HT1080 (cell line): ENCODE measurements at places on chromosomes 6 and 20. TPM values are rescaled to one million over a fixed set of nuclear protein-coding genes. Genes with fewer than 3 reads are reported as not detected.
A peak's percentile ranks its signal among the peaks of the same experiment; 100 is the strongest.

GRCh38 chr6:170375661-170376060 lies 69.1 kb downstream of the FAM120B start:
- no peak for DNase-seq

DNA sequence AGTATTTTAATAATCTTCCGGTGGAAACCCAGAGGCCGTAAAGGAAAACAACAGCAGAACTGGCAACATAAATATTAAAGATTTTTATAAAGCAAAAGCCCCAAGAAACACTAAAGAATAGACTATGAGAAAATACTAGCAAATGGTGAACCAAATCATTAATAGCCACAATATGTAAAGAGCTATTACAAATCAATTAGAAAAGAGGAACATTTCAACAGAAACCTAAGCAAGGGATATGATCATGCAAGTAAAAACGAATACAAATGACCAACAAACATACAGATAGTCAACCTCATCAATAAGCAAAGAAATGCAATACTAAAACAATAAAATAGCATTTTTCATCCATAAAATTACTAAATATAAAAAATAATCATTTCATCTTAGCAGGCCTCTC lies 3.6 kb downstream of the FBXL4 start:
- DNase-seq, result no peak

DNA sequence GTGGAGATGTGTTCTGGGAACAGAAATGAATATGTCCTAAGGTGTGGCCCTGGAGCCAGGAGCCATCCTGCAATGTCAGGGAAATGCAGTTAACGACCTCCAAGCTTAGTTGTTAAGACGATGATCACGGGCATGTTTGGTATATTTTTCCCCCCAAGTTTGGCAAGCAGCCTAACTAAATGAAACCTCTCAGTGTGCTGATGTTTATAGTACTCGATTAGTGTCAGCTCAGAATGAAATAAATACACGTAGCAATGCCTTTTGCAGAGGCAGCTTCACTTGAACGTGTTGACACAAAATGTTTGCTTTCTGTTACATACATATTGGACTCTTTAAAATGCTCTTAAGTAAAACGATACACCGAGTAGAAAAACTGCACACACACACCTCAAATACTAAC lies 76.2 kb upstream of the OLIG3 start:
- no peak for DNase-seq

DNA sequence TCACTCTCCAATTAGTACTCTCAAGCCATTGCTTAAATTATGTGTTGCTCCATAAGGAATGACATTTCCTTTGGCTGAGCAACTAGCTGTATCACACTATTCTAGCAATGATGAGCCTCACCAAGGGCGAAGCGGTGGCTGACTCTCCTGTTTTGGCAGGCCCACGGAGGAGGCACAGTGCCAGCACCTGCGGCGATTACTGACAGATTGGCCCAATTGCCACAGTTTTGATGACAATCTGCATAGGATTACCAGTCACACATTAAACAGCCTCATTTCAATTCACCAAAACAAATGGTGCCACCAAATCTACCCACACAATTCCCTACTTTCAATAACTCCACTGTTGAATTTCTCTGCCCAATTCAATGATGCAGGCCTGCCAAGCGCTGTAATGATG lies 286.9 kb downstream of the PTPRK start:
- no peak for DNase-seq

DNA sequence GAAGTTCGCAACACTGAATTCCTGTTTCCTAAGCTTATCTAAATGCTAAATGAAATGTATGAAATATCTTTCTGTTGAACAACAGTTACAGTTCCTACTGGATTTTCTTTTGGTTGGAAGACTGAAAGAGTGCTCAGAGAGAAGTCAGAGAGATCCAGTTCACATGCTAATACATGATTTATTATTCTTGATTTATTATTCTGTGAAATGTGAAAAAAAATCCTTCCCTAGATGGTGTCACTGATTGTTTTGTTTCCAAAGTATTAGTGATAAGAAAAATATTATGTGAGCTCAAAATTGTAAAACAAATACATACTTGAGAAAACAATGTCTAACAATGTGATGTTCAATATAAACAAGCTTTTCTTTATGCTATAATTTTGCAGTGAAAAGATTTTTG lies 42.1 kb downstream of the ADGRG6 start:
- DNase-seq, result no peak

GRCh38 chr6:57432157-57432556 lies 114.7 kb downstream of the PRIM2 start:
- no peak for DNase-seq

DNA sequence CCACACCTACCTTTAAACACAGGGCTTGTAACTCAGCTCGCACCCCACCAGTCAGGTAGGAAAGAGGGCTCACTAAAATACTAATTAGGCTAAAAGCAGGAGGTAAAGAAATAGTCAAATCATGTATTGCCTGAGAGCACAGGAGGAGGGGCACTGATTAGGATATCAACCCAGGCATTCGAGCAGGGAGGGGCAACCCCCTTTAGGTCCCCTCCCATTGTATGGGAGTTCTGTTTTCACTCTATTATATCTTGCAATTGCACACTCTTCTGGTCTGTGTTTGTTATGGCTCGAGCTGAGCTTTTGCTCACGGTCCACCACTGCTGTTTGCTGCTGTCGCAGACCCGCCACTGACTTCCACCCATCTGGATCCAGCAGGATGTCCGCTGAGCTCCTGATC lies 657.2 kb downstream of the PRIM2 start:
- DNase-seq, result no peak

DNA sequence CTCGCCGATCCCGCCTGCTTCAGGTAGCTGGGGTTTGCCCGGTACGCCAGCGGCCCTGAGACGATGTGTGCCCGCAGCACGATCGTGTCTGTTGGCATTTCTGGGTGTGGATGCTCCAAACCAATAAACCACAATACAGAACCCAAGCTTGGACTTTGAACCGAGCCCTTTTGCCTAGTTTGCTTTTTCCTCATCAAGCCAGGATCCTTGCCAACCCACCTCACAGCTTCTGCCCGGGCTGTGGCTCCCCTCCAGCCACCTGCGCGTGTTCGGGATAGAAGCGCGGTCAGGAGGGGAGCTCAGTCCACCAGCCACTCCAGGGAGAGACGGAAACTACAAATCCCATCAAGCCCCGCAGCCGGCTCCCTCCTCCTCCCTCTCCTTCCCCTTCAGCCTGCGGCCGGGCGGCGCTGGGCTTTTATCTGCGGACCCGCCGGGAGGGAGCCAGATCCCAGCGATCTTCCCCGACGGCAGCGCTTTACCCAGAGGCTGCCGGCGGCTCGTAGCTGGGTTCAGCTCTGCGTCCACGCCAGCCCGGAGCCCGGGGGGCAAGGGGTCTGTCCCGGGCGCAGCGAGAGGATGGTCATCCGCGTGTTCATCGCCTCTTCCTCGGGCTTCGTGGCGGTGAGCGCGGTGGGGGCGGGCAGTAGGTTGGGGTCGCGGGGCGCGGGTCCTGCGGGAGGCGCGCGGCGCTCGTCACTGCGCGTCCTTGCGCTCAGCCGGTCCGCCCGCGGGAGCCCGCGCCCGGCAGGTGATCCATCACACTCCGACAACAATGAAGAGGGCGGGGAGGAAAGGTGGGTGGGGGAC lies at the start of gene SH3BGRL2:
Gene SH3BGRL2, plus strand, starts transcription at position 447 of the 810 bp plus-strand sequence. Its CDS starts 133 bp downstream, at position 580.
- peak; percentile 78 for DNase-seq

GRCh38 chr6:128990360-128990759 lies 107.4 kb downstream of the LAMA2 start:
- DNase-seq, result no peak

GRCh38 chr20:38649275-38649891 lies 47.8 kb downstream of the ARHGAP40 start:
- no peak for DNase-seq

GRCh38 chr6:157454762-157455714 lies 74.0 kb downstream of the ZDHHC14 start:
- DNase-seq, result no peak

GRCh38 chr20:23585808-23586734 lies 17.8 kb upstream of the CST9L start:
- DNase-seq, result no peak

- DNase-seq, result peak; percentile 43
Measured at GRCh38 chr6:12137480-12137879, 125.4 kb downstream of the HIVEP1 start.

DNA sequence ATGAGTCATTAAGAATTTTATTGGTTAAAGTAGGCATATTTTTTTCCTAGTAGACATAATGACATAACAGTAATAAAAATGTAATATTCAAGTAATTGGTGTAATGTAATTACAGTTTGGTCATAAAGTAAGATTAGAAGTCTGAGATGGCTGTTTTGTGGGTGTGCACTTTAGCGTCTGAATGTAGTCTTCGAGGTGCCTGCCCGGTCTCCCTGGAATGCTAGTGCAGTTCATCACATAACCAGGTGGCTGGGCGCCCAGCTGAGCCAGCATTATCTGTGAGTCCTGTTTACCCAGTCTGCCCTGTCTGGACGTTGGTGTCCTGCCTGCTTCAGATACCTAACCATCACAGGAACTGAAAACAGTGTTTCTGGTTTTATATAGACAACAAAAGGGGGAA lies 419.1 kb downstream of the CDC5L start:
- no peak for DNase-seq

- DNase-seq, result no peak
Measured at GRCh38 chr6:45576648-45577624, 199.2 kb upstream of the SUPT3H start.

DNA sequence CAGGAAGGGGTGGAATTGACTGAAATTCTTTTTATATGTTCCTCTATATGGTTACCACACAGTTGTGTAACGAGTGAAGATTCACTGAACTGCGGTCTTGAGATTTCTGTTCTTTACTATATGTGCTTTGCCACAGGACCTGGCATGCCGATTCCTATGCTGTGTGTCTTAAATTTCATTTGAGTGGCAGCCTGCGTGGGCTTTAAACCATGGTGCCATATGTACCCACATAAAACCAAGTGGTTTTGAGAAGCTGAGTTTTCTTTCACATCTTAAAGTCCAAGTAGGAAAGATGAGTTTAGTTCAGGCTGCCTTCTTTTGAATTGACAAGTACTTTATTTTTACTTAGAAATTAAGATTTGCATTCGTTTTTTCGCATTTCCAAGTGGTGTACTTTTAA lies 101.1 kb downstream of the DOK5 start:
- no peak for DNase-seq

DNA sequence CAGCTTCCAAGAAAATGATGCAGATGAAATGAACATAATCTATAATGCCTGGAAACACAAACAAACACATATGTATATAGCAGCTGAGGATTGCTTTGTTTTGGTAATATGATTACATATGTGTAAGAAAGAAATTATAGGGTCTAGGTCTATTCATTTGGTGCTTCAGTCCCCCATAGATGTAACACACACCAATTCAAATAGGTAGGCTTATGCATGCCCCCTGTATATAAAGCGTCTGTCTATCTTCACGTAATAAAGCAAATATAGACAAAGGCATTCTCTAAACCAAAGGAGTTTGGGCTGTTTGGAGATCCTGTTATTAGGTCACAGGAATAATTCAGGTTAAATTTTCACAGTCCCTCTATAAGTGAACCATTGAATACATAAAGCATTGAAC lies 270.4 kb upstream of the SGK1 start:
- no peak for DNase-seq

GRCh38 chr20:63042448-63043071 lies 35.8 kb upstream of the BHLHE23 start:
- no peak for DNase-seq

DNA sequence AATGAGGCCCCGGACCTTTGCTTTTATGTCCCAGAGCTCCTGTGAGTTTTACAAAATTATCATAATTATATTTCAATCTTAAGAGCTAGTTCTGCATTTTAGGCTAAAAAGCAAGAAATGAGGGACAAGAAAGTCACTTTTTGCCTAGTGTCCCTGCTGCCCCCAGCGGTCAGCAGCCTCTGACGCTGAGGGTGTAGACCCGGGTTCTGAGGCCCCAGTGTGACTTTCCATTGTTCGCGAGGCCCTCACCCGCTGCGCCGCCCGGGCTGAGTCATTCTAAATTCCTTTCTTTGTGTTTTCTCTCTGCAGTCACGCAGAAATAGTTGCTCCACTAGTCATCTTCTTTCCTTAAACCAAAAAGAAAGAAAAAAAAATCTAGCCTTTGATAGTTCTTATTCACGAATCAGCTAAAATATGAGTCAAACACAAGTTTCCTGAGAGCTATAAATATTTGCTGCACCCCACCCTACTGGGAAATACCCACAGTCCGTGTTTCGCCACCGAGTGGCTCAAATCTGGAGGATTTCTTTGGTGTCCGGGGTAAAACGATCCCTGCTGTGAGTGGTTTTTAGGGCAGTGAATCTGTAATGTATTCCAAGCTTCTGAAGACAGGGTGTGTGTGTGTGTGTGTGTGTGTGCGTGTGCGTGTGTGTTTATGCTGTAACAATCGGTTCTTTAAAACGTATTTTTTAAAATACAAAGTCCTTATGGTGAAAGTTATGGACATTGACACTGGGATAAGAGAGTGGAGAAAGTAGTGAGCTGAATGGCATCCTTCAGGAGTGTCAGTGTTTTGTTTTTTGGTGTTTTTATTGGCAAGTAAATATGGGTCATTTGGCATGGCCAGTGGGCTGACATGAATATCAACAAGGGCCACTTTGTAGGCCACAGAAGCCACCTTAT lies 59.7 kb upstream of the EEF1A1 start:
- peak; percentile 99 for DNase-seq

GRCh38 chr20:50467718-50468356 lies 42.3 kb upstream of the PTPN1 start:
- peak; percentile 59 for DNase-seq

DNA sequence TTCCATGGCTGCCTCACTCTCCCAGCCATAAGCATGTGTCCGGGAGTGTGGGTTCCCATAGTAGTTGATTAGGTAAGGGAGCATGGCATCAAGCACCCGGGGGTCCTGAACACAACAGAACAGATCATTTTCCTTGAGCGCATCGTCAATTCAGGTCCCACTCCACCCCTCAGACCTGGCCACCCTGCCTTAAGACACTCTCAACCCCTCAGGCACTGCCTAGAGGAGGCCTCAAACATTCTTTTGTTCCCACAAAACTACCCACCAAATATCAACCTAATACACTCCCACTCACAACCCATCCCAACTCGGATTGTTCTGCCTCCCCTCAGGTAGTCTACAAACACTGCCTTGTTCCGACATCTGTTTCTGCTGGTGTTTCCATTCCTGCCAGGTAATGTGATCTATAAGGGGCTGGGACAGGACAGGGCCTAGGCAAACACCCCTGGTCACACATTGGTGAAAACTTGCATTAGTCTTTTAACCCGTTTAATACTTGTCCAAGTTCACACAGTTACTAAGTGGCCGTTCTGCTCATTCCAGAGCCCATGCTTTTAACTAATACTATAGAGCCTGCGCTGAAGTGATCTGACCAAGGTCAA lies 1.4 kb downstream of the NFS1 start:
- no peak for DNase-seq

DLGAP4 gene
- 9.5 and 21.4 TPM in 2 replicates for total RNA-seq

KIAA1586 gene
- total RNA-seq, result 7.9 and 8.6 TPM in 2 replicates

NMBR gene
- not detected in 2 replicates for total RNA-seq

GUCA1A gene
- total RNA-seq, result not detected in 2 replicates

DEFB124 gene
- not detected in 2 replicates for total RNA-seq

STMND1 gene
- total RNA-seq, result not detected in 2 replicates

MAS1 gene
- not detected in 2 replicates for total RNA-seq

TEAD3 gene
- total RNA-seq, result 3.8 and 3.9 TPM in 2 replicates

BTNL2 gene
- total RNA-seq, result not detected in 2 replicates
